ENCODE measurements at places on chromosomes 7 and 10.
A peak's percentile ranks its signal among the peaks of the same experiment; 100 is the strongest.

DNA sequence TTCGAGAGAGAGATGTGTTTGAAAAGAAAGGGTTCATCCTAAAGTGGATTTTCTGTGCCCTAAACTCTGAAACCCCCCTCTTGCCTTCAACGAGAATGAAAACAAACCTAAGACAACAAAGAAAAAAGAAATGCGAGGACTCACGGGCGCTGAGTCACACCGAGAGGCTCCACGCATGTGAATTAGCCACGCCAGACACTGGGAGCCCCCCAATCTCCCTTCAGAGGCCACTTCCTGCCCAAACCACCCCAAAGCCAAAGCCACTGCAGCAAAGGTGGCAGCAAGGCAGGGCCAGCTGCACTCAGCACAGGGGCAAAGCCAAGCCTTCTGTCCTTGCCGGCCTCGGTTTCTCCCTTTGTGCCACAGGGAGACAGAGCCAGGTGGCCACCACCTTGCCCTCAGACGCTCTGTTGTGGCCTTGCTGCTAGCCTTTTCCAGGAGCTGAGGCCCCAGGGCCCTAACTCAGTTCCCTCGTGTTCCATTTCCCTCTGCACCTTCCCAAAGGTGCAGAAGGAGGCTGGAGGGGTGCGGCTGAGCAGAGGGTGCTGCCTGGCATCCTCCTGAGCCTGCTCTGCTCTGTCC lies 93.3 kb downstream of the FAM53B start:
- DNase-seq, result peak; percentile 74

GRCh38 chr10:52011118-52011517 lies 303.0 kb upstream of the DKK1 start:
- DNase-seq, result no peak

DNA sequence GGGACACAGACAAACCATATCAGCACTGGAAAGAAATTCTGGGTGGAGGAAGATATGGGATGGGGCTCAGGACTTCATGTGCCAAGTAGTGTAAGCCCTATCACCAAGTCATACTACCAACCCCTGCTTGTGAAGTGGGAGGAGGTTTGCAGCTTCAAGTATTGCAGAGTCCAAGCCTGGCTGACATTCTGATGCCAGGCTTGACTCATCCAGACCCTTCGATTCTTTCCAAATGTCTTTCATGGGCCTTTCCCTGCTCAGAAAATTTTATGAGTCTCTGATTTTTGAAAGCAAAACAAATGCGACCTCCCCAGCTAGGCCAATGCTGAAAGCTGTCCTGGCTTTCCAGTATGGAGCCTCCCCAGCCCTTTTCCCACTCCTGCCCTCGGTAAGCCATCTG lies 45.1 kb upstream of the SMNDC1 start:
- no peak for DNase-seq

GRCh38 chr10:31952066-31952465 lies 23.4 kb upstream of the ARHGAP12 start:
- DNase-seq, result no peak

DNA sequence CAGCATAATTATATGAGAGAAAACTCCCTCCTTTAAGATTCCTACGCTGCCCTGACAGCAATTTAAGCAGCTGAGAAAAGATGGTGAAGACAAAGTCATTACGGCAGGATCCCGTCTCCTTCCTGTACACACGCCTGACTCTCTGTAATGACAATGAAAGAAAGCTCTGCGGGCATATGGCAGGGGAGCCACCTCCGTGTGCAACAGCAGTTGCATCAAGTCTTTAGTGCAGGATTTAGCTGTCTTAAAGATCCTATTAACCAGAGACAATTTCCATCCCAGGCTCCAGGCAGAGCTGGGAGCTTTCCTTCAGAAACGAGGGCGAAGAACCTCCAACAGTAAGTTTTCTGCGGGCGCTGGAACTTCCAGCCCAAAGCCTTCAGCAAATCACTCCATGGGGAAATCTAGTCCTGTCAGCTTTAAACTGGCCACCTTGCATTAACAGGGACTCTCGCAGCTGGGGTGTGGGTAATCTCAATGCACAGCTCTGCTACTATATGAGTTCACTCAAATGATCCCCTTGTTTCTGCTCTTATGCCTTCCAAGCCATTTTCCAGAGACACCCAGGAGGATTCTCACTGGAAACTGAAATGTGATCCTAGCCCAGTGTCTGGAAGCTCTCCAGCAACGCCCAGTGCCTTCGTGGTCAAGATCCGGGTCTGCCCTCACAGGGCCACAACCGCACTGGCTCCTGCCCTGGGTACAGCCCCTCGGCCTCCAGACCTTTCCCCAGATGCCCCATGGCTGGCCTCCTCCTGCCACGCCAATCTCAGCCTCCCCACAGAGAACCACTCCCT lies 74.9 kb downstream of the CTBP2 start:
- DNase-seq, result no peak

DNA sequence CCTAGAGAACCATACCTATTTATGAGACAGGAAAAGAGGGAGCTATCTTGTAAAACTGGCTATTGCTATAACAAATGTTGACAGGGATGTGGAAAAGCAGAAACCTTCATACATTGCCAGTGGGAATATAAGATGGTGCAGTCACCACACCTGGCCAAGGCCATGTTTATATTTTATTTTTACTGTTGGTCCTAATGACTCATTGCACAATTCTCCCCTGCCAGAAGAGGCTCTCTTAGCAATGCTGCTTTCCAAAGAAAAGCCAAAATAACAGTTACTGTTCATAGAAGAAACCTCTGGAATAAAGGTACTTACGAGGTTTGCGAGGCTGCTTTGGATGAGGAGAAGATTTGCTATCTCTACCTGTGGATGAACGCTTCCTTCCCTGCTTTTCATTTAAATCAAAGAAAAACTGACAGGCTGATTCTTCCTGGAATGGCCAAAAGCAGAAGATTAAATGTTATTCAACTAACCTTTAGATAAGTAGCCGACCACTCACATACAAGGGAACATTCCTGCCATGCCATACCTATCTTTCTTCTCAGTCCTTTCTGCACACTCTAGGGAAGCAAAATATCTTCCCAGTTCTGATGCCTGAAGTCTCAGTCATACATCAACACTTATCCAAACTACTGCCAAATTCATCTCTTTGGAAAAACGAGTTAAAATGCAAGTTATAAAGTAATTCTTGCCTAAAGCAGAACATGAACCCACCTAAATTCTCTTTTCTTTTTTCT lies 16.3 kb upstream of the CHUK start:
- no peak for DNase-seq

DNA sequence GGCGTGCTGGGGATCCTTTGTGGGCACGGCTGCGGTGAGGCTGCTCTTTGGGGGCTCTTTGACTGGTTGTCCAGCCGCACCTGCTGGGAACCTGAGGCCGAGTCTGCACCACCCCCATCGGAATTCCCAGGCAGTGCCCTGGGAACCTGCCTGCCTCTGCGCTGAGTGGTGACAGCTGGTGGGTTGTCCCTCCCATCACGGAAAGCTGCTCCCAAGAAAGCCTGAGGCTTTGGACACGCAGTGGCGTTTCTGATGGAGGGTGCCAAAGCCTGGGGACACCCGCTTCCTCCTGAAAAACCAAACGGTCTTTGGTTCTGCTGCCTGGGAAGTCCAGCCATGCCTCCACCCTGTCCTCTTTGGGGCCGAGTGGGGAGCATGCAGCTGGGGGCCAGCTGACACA lies 21.4 kb upstream of the SHH start:
- DNase-seq, result no peak
